ENCODE measurements at places on chromosomes 6 and 20.

DNA sequence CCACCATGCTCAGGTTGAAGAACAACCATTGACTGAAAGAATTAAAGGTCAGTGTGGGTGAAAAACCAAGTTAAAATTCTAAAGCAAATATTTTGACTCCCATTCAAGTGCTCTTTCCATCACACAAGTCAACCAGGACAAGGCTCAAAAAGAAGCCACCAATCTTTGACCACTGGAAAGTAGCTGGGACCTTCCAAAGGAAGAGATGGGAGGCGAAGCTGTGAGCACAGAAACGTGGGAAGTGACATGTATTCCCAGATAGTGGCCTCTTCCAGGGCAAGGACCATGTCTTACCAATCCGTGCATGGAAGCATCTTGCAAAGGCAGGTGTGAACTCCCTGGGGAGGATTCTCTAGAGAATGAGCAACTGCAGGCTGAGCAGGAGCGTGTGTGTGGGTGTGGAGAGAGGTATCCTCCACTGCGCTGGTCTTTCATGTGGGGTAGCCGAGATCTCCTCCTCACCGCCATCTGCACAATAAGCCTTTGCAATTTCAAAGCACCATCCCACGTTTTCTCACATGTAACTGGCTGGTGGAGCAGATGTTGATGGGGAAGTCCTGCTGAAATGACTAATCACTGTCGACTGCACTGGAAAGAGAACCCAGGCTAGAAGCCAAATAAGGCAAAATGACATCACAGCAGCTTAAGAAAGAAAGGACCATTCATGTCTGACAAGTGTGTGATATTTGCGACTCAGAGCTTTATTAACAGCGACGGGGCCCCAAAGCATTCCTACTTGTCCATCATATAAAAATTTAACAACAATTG is 189.4 kb upstream of the RREB1 start:
- DNase-seq, result no peak

GRCh38 chr6:154619146-154619545 is 108.7 kb upstream of the CNKSR3 start:
- no peak for DNase-seq

DNA sequence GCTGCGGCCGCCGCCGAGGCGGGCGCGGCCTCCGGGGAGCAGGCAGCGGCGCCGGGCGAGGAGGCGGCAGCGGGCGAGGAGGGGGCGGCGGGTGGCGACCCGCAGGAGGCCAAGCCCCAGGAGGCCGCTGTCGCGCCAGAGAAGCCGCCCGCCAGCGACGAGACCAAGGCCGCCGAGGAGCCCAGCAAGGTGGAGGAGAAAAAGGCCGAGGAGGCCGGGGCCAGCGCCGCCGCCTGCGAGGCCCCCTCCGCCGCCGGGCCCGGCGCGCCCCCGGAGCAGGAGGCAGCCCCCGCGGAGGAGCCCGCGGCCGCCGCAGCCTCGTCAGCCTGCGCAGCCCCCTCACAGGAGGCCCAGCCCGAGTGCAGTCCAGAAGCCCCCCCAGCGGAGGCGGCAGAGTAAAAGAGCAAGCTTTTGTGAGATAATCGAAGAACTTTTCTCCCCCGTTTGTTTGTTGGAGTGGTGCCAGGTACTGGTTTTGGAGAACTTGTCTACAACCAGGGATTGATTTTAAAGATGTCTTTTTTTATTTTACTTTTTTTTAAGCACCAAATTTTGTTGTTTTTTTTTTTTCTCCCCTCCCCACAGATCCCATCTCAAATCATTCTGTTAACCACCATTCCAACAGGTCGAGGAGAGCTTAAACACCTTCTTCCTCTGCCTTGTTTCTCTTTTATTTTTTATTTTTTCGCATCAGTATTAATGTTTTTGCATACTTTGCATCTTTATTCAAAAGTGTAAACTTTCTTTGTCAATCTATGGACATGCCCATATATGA is 3.2 kb downstream of the MARCKS start:
- peak; percentile 65 for DNase-seq

- no peak for DNase-seq
Observed at GRCh38 chr20:14507711-14508110, 170.3 kb upstream of the FLRT3 start.

DNA sequence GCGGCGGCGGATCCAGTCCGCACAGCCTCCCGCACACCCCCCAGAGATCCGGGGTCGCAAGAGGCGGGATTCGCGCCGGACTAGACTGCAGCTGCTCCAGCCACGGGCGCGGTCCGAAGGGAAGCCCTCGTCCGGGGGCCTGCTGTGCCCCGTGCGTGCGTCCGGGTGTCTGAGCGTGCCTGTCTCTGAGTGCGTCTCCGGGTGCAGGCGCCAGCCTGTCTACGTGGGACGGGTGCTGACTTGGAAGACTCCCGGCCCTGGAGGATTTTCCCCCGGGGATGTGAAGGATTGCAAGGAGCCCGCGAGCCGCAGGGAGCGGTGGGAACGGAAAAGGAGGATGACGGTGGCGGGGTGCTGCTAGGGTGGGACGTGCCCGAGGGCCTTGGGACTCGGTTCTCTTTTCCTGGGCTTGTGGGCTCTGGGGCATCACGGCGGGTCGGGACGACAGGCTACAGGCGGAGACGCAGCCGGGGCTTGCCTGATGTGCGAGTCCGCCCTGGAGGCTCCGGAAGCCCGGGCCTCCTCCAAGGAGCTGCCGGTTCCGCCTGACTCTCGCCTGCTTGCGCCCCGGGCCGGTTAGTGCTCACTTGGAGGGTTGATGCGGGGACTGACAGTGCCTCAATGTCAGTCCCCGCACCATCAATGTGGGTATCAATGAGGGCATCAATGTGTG is 5.7 kb downstream of the MAFB start:
- peak; percentile 65 for DNase-seq

DNA sequence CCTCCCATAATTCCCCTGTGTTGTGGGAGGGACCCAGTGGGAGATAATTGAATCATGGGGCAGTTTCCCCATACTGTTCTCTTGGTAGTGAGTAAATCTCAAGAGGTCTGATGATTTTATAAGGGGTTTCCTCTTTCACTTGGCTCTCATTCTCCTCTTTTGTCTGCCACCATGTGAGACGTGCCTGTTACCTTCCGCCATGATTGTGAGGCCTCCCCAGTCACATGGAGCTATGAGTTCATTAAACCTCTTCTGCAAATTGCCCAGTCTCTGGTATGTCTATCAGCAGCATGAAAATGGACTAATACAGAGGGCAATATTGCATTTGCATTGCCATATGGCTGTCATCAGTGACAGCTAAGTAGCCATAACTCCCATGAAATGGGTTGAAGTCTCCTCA is 63.2 kb downstream of the ZNF217 start:
- no peak for DNase-seq

- DNase-seq, result no peak
Observed at GRCh38 chr6:17278289-17279063, 2.7 kb upstream of the RBM24 start.

Measured in GM23338 (cell line).